Activated T-cell treated with anti-CD3 and anti-CD28 coated beads, Interleukin-2, amount 50 U/mL, for 1 hour (primary cell): ENCODE measurements at places on chromosomes 6 and 20.

DNA sequence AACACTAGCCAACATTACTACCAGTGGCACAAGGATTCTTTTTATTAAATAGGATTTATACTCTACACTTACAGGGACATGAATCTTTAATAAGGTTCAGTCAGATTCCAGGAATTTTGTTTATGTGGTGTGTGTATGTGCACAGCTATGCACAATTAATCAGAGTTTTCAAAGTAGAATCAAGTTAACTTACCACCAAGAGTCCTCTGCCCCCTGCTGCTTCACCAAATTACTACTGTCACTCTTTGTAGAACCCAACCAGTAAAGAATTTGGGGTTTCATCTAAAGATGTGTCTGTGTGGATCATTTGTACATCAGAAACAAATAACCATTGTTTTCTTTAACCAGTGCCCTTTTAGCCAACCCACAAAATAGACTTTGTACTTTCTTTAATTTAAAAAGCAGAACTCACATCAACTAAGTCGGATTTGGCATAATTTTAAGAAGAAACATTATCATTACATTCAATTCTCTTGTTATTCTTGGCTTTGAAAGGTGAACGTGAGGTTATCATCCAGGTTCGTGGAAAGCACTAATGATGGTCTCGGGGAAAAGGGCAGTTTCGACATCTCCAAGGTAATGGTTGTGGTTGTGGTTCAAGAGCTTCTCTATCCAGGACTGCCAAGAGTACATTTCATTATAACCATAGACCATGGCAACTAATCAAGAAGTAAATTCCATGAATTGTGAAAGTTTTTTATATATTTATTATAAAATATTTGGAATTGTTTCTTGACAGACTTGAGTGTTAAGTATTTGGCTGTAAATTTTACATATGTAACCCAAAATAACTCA, 514.3 kb upstream of the ID4 start:
- no peak for DNase-seq

DNA sequence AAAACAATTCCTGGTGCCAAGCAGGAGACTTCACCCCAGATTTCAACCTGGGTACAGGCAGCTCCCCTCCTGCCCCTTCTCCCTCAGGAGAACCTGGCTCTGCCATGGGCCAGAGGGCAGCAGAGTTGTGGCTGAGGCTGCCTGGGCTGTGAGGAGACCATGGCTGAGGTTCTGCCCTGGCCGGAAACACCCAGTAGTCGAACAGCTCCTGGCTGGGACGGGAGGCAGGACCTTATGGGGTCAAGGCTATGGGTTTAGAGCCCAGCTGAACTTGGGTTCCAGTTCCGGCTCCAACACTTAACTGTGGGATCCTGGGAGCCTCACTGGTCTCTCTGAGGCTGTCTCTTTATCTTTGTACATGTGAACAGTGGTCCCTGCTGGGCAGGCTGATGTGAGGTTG, 8.5 kb downstream of the C6orf132 start:
- DNase-seq = no peak

GRCh38 chr6:145841668-145842067, 27.1 kb upstream of the FBXO30 start:
- no peak for DNase-seq

GRCh38 chr6:79928478-79928998, 18.8 kb downstream of the ELOVL4 start:
- DNase-seq = no peak

GRCh38 chr20:6837730-6838129, 70.2 kb downstream of the BMP2 start:
- DNase-seq = no peak

- no peak for DNase-seq
Measured at GRCh38 chr6:41934278-41935192, 7.1 kb downstream of the CCND3 start.

- DNase-seq = no peak
Measured at GRCh38 chr6:123594776-123595175, 42.0 kb downstream of the TRDN start.

DNA sequence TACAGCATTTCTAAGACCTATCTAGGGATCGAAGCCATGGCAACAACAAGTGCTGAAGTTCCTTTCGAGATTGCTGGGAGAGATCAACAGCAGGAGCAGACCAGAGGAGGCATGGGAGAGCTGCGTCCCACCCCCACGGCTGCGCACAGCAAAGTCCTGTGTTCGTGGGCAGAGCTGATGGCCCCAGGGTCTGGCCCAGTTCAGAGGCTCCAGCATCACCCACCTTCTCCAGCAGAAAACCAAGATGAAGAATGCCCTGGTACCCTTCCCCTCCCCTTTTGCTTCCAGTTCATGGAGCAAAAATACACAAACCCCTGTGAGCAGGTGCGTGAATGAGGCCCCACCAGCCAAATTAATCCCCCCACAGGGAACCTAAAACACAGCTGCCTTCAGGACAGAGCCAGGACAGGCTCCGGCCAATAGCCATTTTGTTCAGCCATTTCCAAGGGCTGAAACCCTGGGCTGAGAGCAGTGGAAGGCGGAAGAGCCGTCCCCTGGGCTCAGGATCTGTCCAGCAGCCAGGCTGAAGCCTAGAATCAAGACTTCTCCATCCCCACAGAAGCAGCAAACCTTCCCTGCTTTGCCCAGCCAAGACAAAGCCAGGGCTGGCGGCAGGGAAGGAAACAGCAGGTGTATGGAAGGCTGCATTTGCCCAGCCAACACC, 102.8 kb downstream of the PREX1 start:
- DNase-seq = no peak

DNA sequence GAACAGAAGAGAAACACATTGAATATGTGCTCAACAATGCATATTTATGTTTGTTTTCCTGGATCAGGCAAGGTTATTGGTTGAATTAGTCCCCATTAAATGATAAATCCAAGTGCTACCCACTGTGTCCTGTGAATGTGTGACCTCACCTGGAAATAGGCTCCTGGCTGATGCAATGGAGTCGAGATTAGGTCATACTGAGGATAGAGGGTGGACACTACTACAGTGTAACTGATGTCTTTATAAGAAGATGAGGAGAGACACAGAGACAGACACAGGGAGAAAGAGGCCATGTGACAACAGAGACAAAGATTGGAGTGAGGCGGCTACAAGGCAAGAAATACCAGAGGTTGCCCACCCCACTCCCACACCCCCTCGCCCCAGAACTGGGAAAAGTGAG, 559.3 kb downstream of the C6orf118 start:
- no peak for DNase-seq

DNA sequence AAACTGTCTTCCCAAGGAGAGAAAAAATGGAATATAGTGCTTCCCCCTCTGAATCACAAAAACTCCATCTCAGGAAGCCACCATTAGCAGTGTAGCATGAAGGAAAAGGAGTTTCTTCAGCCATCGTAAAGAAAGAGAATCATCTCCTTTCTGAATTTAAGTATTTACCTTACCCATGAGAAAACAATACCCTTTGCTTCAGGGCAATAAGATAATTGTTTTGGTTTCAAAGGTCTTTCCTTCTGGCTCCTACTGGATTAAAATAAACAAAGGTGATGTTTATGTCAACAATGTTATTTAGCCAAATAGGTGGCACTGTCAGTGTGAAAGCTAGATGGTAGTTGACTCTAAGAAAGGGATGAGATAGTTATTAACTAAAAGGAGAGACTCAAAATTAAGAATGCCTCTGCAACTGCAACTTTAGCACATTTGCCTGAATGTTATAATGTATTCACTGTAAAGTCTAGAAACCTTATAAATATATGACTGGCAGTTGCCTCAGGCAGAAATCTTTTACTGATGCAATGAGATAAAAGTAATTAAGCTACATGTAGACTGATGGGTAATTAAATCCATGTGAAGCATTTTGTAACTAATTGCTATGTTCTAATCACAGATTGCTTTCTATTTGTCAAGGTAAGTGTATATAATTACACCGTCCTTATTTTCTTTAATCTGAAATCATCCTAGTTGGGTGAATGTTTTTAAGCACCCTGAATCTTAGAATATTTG, 399.0 kb downstream of the CDKAL1 start:
- no peak for DNase-seq

GRCh38 chr20:17967521-17968365, 851 bp downstream of the SNX5 start:
- no peak for DNase-seq

DNA sequence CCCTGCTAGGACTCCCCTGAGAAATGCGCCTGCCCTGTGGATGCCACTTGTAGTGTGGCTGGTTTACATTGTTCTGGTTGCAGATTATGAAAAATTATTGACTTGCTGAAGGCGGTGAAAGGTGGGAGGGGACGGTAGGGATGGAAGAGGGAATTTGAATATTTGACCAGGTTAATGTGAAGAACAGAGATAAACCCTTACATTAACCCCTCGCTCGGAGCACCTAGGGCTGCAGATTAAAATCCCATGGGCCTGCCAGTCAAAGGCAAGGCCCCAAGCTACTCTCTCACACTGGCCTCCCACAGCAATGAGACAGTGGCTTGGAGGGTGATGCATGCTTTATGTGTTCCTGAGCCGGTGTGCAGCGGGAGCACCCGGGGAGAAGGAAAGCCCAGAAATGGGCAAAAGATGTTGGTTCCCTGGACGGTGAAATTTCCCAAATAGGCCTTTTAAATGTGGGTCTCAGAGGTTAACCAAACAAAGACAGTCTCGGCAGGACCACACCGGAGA, 2.5 kb downstream of the FOXF2 start:
- DNase-seq = no peak

- DNase-seq = no peak
Measured at GRCh38 chr6:161191671-161192070, 82.2 kb downstream of the AGPAT4 start.

- no peak for DNase-seq
Measured at GRCh38 chr20:51799401-51799860, 2.9 kb downstream of the SALL4 start.

GRCh38 chr6:78076371-78076770, 423.5 kb downstream of the MEI4 start:
- no peak for DNase-seq

DNA sequence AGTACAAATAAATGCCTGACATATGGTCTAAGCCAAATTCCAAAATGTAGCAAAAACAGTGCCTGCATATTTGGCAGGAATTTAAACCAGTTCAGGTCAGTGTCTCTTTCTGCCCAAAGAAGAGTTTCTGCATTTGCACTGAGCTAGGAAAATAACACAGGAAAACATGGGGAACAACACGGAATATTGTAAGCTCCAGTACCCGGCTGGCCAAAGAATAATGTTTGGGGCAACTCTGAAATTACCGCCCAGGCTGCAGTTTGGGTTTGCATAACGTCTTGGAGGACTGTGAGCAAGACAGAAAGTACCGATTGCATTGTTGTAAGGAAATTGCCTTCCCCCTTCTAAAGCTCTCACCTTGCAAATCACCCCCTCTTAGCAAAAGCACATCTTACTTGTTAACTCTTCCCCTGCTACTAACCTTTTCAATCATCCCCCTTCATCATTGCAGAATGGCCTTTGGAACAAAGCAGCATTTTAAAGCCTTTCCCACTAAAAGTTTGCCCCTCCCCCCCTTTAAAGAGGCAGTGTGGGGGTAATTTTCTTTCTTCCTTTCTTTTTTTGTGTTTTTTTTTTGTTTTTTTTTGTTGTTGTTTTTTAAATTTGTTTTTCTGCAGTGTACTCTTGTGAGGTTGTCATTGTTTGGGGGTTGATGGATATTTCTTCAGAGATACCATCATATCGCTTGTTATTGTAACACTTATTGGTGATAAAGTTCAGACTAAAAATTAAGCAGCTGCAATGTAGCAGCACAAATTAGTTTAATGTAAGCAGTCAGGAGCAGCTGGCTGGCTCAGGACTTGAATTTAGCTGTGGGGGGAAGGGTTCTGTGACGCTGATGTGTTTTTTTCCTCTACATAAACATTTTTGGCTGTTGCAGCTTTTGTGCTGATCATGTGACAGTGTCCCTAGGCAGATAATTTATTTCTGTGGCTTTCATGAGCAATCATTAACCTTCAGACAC, 100.0 kb upstream of the CITED2 start:
- DNase-seq = no peak

- no peak for DNase-seq
Measured at GRCh38 chr6:125789167-125789566, 1.6 kb upstream of the NCOA7 start.

GRCh38 chr6:158153576-158153975, 14.5 kb downstream of the SERAC1 start:
- no peak for DNase-seq

DNA sequence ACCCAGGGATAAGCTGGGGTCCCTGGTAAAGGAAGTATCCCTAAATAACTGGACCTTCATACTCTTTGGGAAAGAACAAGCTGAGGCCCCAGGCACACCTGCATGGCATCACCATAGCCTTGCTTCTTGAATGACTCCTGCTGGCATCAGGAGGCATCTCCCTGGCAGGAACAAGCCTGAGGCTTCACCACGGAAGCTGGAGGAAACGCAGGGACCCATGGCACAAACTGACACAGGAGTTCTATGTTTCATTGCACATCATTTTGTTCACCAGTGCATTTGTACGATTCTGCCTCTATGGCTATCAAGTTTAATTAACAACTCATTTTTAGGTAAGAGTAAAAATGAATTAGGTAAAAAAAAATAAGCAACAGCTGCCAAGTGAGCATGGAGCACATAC, 619 bp upstream of the PDE7B start:
- no peak for DNase-seq

DNA sequence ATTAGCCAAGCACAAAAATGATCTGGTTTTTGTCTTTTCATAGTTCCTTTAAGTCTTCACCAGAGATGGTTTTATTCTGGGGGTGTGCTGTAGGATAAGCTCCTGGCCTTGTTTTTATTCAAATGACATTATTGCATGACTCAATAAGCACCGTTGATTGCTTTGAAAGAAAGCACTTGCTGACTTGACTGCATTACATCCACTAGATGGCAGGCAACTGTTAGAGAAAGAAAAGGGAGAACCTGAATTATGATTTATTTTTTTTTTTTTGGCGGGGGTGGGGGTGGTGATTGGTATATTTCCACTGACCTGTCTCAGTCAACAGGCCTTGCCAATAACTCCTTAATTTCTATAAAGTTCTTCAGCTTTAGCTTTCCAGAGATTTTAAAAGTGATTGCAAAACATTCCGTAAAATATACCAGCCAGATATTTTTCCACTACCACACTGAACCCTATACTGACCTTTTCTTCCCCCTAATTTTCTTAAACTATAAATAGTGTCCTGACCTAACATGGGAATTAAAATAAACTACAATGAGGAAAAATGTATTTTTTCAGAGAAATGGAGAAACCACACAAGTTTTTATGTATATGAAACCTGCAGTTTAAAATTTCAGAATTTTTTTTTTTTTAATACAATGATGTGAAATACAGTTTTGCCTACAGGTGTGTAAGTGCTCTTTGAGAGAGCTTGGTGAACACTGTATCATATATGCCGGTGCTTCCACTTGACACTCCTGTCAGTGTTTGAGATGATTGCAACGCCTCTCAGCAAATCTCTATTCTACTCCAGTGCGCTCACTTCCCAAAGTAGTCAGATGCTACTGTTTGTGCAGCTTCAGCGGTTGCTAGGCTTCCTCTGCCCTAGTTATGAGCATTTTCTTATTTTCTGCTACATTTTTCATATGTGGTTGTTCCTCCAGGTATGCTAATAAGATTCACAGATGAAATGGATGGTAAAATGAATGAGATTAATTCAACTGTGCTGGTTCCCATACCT, 274.3 kb downstream of the CD109 start:
- no peak for DNase-seq

GRCh38 chr6:30761791-30762429, 17.6 kb upstream of the IER3 start:
- no peak for DNase-seq

- no peak for DNase-seq
Measured at GRCh38 chr20:32240205-32240604, 32.5 kb downstream of the POFUT1 start.

GRCh38 chr6:28537509-28538140, 11.9 kb downstream of the GPX5 start:
- DNase-seq = no peak
